ENCODE measurements at places on chromosomes 4 and X.

GRCh38 chr4:75634951-75635350, 4.6 kb upstream of the CDKL2 start:
- DNase-seq: no peak

- no peak for DNase-seq
These were observed 42.7 kb upstream of the ZCCHC12 start for GRCh38 chrX:118780911-118781310.

DNA sequence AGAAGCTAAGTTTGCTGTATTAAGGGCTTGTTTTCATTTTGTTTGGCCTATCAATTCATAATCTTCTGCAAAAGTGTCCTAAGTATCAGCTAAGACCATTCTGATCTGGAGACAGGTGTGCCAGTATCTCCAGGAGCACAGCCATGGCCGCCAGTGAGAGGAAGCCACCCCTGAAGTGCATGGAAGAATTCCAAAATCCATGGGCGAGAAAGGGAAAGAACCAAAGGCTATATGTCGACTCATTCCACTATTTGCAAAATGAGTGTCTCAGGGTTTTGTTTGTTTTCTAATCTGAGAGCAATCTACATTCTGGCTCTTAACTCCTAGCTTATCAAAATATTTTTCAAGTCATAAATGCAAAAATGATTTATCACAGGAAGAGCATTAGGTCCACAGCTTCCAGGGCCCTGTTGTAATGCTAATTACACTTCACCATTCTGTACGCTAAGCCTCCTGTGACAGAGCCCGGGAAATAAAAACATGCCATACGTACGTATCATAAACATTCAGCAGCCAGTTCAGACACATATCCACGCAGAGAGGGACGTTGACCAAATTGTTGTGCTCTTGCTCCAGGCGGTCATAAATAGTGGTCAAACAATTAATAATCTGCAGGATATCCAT, 137.3 kb upstream of the FTHL17 start:
- no peak for DNase-seq

- no peak for DNase-seq
These were observed 108.3 kb upstream of the USP9X start for GRCh38 chrX:40976981-40977380.

GRCh38 chr4:138398322-138398721, 156.2 kb upstream of the SLC7A11 start:
- no peak for DNase-seq

DNA sequence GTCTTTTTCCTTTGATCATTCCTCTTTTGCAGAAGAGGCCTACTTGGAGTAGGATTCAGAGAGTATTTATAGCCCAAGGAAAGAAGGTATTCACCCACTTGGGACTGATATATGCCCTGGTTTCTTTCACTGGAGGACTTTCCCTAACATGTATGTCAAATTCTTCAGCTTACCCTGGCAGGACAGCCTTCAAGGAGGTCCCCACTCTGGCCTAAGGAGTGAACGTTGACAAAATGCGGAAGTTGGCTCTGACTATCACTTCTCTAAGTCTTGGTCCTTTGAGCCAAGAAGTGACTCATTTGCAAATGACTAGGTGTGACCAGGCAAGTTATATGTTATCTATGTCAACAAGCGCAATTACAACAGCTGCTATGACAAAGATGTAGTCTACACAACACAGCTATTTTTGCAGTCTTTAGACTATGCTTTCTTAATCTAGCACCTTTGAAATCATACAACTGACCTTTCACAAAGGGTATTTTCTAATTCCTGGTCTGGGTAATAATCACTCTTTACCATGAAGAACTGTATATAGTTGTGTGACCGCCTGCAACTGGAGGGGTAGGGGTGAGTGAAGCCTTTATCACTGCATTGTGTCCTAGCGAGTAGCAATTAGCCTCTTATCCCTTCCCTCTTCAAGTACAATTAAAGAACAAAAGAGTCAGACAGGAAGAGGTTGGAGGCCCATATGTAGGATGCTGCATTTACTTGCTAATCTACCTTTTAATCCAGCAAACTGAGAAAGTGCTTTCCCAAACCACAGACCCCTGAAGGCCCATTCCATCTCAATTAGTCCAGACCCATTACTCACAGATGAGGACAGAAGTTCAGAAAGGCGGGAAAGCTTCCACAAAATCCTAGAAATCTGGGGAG, 50.1 kb downstream of the RASGEF1B start:
- DNase-seq: no peak

- DNase-seq: no peak
These were observed 670.5 kb downstream of the GABRG1 start for GRCh38 chr4:45453258-45453853.

- no peak for DNase-seq
These were observed 26.3 kb downstream of the FLNA start for GRCh38 chrX:154348114-154348531.

DNA sequence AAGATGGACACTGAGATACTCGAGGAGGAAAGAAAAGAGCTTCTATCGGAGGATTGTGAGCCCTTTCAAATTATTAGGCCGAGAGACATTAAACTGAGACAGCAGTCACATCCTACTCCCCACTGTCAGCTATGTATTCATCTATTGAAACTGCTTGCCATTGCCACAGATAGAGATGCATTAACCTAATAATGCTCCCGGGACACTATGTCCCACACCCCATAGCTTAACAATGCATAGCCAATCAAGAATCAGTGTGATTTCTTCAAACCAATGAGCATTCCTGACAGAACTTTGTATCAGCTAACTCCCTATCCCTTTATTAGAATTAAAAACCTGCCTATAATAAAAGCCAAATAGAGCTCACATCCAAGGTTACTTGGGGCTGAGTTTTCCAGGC, 118.1 kb upstream of the NEIL3 start:
- no peak for DNase-seq

- DNase-seq: no peak
These were observed 113.4 kb downstream of the BCOR start for GRCh38 chrX:39984191-39984956.

GRCh38 chrX:137684591-137684990, 118.7 kb downstream of the ZIC3 start:
- no peak for DNase-seq

GRCh38 chrX:14946606-14947155, 73.5 kb downstream of the MOSPD2 start:
- no peak for DNase-seq

DNA sequence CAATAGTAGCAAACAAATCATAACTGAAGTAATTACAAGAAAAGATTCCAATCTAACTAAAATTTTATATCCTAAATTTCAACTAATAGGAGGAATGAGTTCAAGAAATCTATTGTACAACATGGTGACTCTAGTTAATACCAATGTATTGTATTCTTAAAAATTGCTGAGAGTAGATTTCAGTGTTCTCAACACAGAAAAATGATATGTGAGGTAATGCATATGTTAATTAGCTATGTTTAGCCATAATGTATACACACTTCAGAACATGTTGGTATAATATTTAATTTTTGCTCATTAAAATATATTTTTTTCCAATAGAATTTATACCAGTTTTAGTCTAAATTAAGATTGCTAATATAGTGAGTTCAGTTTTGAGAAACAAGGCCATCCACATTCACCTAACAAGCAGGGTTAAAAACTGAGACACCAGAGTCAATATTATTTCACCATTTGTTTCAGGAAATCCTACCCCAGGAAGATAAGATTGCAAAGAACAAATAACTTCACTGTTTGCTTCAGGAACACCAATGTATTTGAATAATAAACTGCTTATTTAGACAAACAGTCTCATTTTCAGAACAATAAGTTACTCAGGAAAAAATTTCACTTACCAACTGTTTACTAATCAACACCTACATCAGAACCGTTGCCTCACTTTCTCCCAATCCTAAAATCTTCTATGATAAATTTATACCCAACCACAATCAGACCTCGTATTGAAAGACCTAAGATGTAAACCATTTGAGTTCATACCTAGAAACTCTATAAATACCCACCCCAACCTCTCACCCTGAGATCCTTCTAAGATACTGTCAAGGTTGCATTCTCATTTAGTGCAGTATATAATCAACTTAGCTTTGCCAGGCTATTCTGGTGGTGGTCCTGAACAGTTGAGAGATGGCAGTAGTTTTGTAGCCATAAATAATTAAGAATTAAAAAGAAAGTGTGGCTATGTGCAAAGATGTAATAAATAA, 132.8 kb downstream of the MAB21L2 start:
- no peak for DNase-seq

GRCh38 chrX:30620125-30620524, 33.1 kb upstream of the GK start:
- no peak for DNase-seq

DNA sequence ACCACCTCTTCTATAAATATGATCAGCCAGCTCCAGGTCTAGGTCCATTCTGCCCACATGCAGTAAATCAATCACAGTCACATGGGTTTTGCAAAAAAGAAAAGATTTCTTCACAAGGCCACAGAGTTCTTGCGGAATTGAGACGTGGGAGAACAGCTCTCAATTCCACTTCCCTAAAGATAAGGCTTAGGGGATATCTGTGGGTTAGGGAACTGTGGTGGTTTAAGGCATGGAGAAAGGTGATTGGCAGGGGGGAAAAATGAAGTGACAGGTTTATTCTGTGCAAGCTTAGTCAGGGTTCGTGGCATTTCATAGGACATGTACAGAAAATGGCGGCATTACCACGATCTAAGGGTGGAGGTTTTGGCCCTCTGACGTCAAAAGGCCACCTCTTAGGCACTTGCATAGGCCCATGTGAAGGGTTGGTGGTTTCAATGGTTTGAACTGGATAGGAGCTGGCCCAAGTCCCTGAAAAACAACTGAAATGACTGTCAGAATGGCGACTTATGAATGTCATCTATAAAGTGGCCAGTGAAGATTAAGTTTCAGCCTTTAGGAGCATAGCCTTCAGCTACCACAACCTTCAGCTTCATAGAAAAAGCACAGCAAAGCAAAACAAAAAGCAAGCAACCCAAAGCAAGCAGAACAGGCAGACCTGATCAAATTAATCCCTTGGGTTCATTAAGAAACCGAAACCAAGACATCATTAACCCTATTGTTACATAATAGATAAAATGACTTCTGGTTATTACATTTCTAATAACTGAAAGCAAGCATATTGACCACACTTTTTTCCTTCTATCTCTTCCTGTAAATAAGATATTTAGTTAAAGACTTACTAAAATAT, 289.8 kb upstream of the SFRP2 start:
- no peak for DNase-seq

GRCh38 chrX:12954376-12954775, 20.5 kb upstream of the TMSB4X start:
- DNase-seq: no peak

DNA sequence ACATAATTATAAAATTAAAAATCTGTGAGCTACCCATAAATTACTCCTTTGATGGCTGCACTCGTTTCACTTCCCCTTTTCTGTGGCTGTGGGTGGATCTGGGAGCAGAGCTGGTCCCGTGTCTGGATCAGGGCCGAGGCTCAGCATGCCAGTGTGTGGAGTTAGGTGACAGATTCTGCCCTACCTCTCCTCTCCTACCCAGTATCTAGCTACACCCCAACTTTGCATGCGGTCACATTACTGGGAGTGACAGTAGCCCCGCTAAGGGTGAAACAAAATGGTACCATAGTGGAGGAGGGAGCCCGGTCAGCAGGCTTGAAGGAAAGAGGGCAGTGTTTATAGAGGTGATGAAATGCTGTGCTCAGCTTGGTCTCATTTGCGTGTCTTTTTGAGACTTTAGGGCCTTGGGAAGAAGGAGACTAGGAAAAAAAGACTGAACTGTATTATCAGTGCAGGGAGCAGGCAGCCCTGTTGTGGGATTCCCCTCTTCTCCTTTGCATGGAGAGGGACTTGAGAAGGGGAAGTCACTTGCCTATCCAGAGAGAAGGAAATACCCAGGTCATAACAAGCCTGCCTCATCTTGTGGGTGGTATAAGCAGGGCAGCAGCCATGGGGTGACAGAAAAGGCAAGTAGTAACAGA, 48.4 kb downstream of the ARHGAP10 start:
- no peak for DNase-seq

GRCh38 chr4:188485906-188486305, 346.7 kb downstream of the TRIML1 start:
- DNase-seq: no peak

DNA sequence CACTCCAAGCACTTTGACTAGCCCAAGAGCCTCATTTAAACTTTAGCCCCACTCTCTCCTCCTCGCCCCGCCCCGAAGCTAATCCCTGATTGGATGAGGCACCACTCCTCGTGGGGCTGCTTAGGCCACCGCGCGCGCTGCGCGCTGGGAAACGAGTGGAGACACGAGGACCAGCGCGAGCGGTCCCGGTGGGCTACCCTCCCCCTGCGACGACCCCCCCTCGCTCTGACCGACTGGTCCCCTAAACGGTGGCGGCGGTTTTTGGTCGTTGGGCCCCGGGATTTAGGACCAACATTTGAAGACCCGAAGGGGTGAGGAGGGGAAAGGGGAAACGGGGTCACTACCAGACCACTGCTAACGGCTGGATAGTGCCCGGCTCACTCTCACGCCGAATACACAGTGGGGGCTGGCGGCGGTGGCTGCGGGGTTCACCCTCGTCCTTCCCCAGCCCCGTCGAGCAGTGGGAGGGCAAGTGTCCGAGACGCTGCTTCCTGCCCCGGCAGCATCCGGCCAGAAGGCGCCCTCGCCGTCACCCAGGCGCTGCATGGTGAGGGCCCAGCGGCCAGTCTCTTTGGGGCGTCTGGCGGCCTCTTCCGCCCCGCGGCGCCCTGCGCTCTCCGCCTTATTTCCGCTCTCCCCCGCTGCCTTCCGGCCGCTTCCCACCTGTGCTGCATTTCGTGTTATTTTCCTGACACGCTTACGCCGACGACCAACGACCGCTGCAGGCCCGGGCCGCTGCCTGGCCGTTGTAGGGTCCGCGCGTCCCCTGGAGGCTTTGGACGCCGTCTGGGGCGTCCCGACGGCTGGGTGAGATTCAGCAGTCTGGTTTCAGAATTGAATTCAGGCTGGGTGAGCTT, at the start of gene RBM46:
RBM46 (plus strand) TSS at position 147 of the 857 bp plus-strand sequence. CDS start 15,481 bp downstream, outside the sequence.
- no peak for DNase-seq

DNA sequence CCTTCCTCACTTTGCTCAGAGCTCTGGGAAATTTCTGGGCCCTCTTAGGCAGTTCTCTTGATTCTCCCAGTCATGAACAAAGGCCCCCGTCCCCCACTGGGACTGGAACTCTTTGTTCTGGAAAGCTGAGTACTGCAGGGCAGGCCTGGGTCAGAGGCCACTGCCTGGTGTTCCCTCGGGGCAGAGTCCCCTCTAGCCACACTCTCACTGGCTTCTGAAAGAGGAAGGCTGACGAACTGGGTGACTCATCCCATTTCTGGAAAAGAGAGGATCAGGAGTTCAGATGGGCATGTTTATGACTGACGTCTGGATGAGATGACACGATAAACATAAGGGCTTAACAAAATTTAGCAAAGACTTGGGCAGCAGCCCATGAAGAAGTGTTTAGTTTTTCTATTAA, 47.7 kb downstream of the DDX3X start:
- no peak for DNase-seq

GRCh38 chr4:183959319-183960045, 54.4 kb downstream of the STOX2 start:
- DNase-seq: no peak

- no peak for DNase-seq
These were observed 26.1 kb upstream of the TMEM154 start for GRCh38 chr4:152705903-152706302.

- no peak for DNase-seq
These were observed 139.2 kb upstream of the ANKRD50 start for GRCh38 chr4:124851741-124852140.
